ENCODE measurements at places on chromosomes 5 and 9. TPM values are rescaled to one million over a fixed set of nuclear protein-coding genes. Genes with fewer than 3 reads are reported as not detected.
A peak's percentile ranks its signal among the peaks of the same experiment; 100 is the strongest.

GRCh38 chr5:156522651-156523529, 195.9 kb downstream of the SGCD start:
- no peak for DNase-seq
- H3K27ac ChIP-seq, result no peak overlapping the region
- H3K36me3 ChIP-seq, result no peaks in the 10 kb centered on the region
- H3K4me1 ChIP-seq, result no peaks in the 10 kb centered on the region
- H3K27me3 ChIP-seq, result no peaks in the 10 kb centered on the region

DNA sequence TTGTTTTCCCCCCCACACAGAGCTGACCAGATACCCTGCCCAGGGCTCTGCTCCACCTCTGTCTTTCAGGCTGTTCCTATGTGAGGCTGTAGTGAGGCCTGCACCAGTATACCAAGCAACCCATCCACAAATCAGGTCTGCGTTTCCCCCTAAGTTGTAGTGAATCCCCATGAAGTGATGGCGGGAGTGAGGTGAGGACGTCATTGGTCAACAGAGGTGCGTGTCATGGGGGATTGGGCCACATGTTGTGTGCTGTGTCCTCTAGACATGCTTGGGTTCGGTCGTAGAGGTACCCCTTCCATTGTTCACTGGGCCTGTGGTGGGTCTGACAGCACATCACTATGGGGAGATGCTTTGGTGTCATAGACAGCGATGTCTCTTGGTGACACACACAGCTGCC, 184.6 kb downstream of the CACNA1B start:
- H3K27me3 ChIP-seq, result no peaks in the 10 kb centered on the region
- no peaks in the 10 kb centered on the region for H3K36me3 ChIP-seq
- H3K27ac ChIP-seq, result no peak overlapping the region
- no peaks in the 10 kb centered on the region for H3K4me1 ChIP-seq
- no peak for DNase-seq
- no peak overlapping the region for H3K4me3 ChIP-seq

DNA sequence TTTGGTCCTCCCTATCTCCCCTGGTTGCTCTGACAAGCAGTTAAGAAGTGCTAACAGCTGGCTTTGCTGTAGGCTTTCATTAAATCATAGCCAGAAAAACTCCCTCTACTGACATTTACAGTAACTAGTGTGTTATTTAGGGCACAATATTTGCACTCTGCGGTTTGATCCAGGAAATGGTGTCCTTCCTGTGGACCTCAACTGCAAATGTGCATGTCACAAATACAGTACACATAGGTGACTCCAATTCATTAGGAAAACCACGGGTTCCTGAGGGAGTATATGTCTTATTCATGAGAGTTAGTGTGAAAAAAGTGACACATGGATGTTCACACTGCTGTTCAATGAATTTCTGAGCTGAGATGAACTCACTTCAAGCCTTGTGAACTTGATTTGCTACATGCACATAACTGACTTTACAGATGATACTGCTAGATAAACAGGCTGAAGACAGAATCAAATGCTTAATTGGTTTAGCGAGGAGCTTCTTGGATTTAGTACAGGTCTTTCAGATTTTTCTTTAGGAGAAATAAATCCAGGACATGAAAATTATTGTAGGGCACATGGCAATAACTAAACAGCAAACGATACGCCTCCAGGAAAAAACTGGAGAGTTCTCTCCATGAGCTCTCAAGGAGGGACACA, 281.5 kb downstream of the EFNA5 start:
- H3K27me3 ChIP-seq, result no peaks in the 10 kb centered on the region
- peak overlapping the region; percentile 11 for H3K27ac ChIP-seq
- no peak overlapping the region for H3K4me3 ChIP-seq
- no peak for DNase-seq
- H3K4me1 ChIP-seq, result peaks cover 64% of the 10 kb centered on the region

- no peak for DNase-seq
- no peaks in the 10 kb centered on the region for H3K27me3 ChIP-seq
- no peaks in the 10 kb centered on the region for H3K4me1 ChIP-seq
- H3K27ac ChIP-seq, result no peak overlapping the region
These were observed 18.4 kb downstream of the AGXT2 start for GRCh38 chr5:35029333-35029732.

- H3K4me3 ChIP-seq, result no peak overlapping the region
- H3K27me3 ChIP-seq, result no peaks in the 10 kb centered on the region
- no peak overlapping the region for H3K27ac ChIP-seq
- H3K36me3 ChIP-seq, result no peaks in the 10 kb centered on the region
- H3K4me1 ChIP-seq, result no peaks in the 10 kb centered on the region
- peak; percentile 83 for DNase-seq
These were observed 97.5 kb downstream of the COL5A1 start for GRCh38 chr9:134738869-134739659.

GRCh38 chr5:113338628-113339027, 96.2 kb downstream of the TSSK1B start:
- H3K4me3 ChIP-seq, result no peak overlapping the region
- DNase-seq, result no peak
- no peak overlapping the region for H3K27ac ChIP-seq
- no peaks in the 10 kb centered on the region for H3K27me3 ChIP-seq

The CDK5RAP2 gene
- total RNA-seq, result 62.5 TPM

The KIF20A gene
- 128 TPM for total RNA-seq
